Bronchial smooth muscle cell (primary cell): ENCODE measurements at places on chromosomes 5 and 9. TPM values are rescaled to one million over a fixed set of nuclear protein-coding genes. Genes with fewer than 3 reads are reported as not detected.

The PRLR gene
- 0.16 TPM in 1 of 2 replicates, not detected in the other for total RNA-seq

The RNF44 gene
- 2.1 and 2.5 TPM in 2 replicates for total RNA-seq

The CDC25C gene
- total RNA-seq, result 0.26 and 1.1 TPM in 2 replicates

The PLAC8L1 gene
- 0.17 TPM in 1 of 2 replicates, not detected in the other for total RNA-seq

The HAPLN1 gene
- 0.77 and 1.1 TPM in 2 replicates for total RNA-seq

The ATOSB gene
- total RNA-seq, result 11.3 and 19.5 TPM in 2 replicates

The BRD3 gene
- 6.0 and 7.6 TPM in 2 replicates for total RNA-seq

The F2RL1 gene
- total RNA-seq, result 5.6 and 6.0 TPM in 2 replicates

The BTNL8 gene
- not detected in 2 replicates for total RNA-seq

The SPINK1 gene
- total RNA-seq, result not detected in 2 replicates

The RGS7BP gene
- total RNA-seq, result not detected in 2 replicates
